ENCODE measurements at places on chromosomes 11 and 22.

GRCh38 chr11:101321222-101321621 is 191.6 kb upstream of the PGR start:
- DNase-seq = no peak

- DNase-seq = no peak
These were observed 26.5 kb upstream of the SOX6 start for GRCh38 chr11:16382638-16383380.

DNA sequence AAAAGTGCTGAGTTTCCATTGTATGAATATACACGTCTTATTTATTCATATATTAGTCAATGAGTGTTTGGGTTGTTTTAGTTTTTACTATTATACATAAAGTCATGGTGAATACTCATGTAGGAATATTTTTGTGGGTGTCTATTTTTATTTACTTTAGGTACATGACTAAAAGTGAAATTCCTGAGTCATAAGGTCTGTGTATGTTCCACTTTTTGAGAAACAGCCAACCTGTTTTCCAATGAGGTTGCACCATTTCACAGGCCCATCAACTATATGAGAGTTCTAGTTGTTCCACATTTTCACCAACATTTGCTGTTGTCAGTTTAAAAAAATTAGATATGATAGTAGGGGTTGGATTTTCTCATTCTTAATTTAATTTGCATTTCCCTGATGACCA is 6.6 kb upstream of the OR6X1 start:
- DNase-seq = no peak

GRCh38 chr11:109018639-109019038 is 353.8 kb downstream of the DDX10 start:
- DNase-seq = no peak

DNA sequence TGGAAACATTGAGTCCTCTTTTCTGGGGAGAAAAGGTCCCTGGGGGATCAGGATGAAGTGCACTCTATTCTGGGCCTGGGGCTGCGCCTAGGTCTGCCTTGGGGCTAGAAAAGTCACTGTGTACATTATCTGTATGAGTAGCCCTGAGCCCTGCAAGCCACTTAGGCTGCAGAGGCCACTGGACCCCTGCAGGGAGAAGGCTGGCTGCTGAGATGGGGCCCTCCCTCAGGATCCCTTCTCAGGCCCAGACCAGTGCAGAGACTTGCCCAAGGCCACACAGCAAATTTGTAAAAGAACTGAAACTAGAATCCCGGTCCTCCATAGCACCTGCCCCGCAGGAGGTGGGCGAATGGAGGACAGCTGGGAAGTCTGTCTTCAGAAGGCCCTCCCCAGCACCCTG is 26.8 kb upstream of the HMOX1 start:
- DNase-seq = no peak

GRCh38 chr11:58926695-58927094 is 12.6 kb upstream of the GLYATL1 start:
- no peak for DNase-seq

GRCh38 chr11:75351791-75352587 is 528 bp upstream of the ARRB1 start:
- peak; percentile 78 for DNase-seq

DNA sequence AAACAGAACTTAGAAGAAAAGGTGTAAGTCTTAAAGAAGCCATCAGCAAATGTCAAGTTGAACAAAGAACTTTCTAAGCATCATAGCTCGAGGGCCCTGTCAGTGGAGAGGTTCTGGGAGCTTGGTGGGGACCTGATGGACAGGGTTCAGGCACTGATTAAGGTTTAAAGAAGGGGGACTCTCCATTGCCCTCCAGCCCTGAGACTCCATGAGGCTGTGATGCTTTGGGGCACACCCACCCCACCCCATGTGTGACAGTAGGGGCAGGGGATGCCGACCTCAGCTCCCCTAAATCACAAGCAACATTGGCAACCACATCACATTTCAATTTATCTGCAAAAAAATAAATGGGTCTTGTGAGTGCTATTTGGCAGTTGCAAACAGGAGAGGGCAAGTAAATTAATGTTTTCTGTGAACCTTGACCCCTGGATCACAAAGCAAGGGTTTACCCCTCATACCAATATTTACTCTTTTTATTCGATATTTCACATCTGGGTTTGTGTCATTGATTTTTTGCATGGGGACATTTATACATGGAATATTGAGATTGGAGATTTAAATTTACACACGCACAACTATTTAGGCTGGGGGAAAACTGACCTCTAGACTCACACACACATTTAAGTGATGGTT is 37.1 kb upstream of the ANO1 start:
- no peak for DNase-seq
